ENCODE measurements at places on chromosomes 2 and 18.

GRCh38 chr2:29276151-29276550 is 160.9 kb downstream of the CLIP4 start:
- no peak for DNase-seq

DNA sequence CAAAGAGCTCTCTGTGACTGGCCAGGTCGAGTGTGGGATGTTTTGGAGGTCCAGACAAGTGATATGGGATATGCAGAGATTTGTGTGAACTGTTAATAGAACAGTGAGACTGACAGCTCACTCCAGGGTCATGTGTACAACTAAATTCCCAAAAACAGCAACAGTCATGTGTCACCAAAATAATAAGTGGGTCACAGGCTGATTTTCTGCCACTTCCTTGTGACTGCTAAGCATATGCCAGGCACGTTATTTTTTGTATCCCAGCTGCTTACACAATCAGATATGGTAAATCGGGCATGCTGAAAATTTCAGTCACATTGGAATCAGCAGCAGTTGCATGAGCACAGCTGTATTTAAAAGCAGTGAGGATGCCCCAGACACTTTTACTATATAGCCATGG is 198.7 kb downstream of the PTGR3 start:
- no peak for DNase-seq

- no peak for DNase-seq
Observed at GRCh38 chr2:211534632-211535031, 978.2 kb downstream of the CPS1 start.

DNA sequence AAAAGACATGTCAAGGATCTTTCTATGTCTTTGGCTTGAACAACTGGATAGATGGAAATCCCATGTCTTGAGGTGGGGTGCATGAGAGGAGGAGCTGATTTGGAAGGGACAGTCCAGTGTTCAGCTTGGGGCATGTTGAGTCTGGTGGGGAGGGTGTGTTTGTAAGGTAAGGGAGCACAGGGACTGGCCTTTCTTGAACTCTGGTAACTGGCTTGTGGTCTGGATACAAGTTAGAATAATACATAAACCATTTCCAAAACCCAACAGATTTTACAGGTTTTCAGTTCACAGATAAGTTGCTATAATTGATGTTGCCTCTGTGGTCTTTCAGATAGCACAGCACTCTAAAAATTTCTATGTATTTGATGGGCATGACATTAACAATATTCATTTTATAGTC is 24.2 kb downstream of the RHBDD1 start:
- no peak for DNase-seq

DNA sequence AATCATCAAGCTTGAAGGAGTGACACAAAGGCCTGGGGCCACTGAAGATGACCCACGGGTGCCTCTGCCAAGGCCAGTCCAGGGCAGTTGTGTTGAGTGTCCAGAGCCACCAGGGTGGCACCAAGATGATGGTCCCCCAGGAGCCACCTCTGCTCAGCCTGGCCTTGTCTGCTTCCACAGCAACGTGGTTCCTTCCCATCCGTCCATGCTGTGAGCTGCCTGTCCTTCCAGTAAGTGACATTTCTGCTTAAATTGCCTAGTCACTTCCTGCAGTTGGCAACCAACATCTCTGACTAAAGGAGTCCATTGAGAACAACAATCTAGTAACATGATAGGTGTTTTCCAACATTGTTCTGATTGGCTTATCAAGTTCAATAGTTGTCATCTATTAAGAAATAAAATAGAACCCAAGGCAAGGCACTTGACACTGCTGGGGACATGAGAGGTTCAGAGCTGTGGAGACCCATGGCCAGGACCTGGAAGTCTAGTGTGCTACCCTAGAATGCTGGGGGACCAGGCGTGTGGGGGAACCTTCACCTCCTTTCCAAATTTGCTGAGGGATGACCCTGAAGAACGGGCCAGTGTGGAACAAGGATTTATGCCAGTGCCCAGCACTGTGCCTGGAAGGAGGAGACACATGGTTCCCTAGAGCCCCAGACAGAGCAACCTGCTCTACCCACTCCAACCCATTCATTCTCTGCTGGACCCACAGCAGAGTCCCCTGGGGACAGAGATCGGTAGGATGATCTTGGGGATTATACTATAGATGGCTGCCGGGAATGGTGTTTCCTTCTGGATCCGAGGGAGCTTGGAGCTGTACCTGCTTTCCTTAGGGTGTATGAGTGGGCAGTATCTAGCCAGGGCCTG is 98.9 kb upstream of the EPC2 start:
- DNase-seq, result no peak

DNA sequence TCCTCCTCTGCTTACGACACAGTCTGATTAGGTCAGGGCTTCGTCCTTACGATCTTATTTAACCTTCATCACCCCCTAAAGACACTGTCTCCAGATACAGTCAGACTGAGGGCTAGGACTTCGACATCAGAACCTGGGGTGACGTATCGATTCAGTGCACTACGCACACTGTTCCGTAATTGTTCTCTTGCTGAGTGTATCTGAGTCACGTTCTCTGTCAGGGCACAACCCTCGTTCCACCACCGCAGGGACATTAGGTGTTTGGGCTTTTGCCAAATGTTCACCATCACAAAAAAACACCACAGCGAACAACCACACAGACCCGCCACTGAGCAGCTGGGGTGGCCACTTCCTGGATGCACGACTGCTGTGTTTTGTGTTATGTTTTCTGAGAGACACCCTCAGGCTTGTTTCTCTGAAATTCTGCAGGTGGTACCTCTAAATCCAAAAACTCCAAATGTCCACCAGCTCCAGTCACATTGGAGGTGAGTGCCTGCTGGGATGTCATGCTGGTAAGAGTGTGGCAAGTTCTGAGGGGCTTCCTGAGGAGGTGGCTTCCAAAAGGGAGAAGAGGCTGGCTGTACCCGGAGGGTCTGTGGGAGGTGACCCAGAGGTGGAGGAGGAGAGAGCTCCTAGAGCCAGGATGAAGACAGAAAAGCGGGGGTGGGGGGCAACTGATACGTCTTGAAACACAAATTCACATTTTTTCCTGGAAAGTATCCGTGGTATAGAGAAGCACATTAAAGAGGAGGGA is 66.6 kb downstream of the ADNP2 start:
- DNase-seq, result no peak

- DNase-seq, result no peak
Observed at GRCh38 chr2:152405206-152406118, 70.5 kb downstream of the FMNL2 start.

DNA sequence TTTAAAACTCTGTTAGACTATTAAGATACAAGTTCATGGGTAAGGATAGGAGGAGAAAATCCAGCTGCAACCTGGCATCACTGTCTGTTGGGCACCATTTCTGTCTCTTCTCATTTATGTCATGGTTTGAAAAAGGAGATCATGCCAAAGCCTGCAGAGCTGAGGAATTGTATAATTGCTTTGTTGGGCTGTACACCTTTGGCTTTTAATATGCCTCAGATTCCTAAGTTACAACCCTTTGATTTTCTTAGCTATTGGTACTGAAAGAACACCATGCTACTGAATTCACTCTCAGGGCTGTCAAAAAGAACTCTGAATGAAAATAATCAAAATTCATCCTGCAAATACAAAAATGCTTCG is 174.3 kb downstream of the ACKR3 start:
- DNase-seq, result no peak

- DNase-seq, result no peak
Observed at GRCh38 chr2:201809633-201810032, 3.3 kb downstream of the CDK15 start.

- peak; percentile 58 for DNase-seq
Observed at GRCh38 chr2:9205963-9206948, at the start of gene ASAP2. TSS of gene ASAP2 (plus strand) at chr2:9206812. CDS start at chr2:9207105, 293 bp downstream.

- DNase-seq, result no peak
Observed at GRCh38 chr18:61998957-61999356, 106.2 kb upstream of the RNF152 start.

DNA sequence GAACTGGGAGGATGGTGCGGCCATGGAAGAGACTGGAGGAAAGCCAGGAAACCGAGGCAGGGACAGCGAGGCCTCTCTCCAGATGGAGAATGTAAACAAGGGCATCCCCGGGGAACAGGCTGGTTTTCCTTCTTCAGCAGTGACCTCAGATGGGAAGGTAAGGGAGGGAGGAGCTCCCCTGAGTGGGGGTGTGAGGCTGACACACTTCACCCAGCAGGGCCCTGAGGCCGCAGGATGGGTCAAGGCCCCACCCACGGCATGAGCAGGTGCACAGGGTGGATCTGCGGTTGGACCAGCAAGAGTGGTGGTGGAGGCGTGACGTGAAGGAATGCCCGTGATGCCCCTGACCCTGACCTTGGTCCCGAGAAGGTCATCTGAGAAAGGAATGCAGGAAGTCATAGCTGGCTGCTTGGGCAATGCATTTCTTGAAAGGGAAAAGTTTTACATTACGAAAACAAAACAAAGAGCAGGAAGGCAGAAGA is 48.1 kb downstream of the ADCY3 start:
- DNase-seq, result no peak

Measured in pancreas (tissue), 10 donors.